ENCODE measurements at places on chromosomes 5 and 9.

DNA sequence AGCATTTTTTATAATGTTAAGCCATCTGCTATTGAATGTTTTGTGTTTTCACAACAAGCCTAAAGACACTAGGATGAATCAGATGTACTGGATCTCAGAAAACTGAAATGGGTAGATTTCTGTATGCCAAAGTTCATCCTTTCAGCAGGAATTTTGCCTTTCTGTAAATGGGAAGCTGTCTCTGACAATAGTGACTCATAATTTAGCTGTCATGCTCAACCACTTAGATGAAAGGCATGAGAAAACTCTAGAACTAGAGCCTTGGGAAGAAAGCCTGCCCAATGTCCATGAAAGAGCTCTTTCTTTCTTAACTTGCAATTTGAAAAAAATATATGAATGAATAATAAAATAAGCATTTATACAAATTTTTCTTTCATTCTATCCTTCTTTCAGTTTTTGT is 616.0 kb upstream of the EDIL3 start:
- DNase-seq: no peak

DNA sequence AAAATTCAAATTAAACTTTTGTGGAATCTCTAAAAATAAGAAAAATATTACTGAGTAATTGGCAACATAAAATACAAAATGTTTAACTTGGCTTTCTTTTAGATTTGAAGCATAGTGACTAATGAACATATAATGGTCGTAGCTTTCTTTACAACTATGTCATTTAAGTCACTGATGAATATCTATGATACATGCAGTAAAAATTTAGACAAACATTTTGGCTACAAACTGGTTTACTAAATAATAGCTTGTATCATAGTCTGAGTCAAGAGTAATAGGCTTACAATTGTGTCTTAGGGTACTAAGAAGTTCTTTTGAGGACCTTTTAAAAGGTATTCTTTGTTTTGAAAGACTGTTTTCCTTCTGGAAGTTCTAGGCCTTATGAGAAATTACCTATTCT is 2.0 kb upstream of the APC start:
- no peak for DNase-seq

DNA sequence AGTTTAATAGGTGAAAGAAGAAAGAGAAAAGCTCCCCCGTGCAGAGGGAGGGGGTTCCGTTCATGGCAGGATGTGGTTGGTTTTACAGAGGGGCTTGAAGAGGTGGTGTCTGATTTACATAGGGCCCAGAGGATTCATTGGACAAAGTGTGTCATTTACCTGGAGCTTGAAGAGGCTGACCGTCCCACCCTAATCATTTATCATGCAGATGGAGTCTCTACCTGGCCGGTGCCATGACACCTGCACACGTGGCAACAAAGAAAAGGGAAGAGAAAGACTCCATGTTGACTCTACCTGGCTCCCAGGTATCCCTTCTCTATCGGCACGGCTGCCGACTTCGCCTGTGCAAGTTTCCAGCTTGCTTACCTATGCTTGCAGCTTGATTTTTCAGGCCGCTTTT is 35.3 kb upstream of the PRRC2B start:
- no peak for DNase-seq

DNA sequence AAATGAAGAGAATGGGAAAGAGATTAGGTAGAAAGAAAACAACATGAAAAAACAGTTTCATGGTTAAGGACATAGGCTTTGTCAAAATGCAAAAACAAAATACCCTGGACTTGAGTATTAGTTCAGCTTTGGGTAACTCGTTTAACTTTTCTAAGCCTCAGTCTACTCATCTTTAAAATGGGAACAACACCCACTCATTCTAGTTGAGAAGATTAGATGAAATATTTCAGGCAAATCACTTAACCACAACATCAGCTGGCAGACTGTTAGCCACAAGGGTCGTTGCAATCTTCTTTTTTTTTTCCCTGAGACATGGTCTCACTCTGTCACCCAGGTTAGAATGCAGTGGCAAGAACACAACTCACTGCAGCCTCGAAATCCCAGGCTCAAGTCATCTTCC is 185.6 kb downstream of the DCP2 start:
- DNase-seq: no peak

- DNase-seq: no peak
Observed at GRCh38 chr9:17216646-17217045, 81.8 kb downstream of the CNTLN start.

DNA sequence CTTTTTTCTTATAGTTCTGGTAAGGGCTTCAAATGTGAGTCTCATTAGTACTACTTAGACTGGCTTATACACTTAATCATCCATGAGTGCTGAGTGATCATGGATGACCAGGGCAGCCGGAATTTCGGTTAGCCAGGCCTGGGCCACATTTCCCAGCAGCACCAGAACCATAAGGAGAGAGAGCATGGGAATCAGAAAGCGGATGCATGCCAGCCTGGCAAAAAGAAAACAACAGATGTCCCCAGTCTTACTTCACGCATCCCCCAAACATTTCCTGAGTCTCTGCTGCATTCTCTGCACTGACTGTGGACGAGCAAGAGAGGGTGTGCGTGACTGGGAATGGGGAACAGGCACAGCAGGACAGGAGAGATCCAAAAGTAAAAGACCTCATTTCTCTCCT is 371.1 kb upstream of the ZNF608 start:
- DNase-seq: no peak

DNA sequence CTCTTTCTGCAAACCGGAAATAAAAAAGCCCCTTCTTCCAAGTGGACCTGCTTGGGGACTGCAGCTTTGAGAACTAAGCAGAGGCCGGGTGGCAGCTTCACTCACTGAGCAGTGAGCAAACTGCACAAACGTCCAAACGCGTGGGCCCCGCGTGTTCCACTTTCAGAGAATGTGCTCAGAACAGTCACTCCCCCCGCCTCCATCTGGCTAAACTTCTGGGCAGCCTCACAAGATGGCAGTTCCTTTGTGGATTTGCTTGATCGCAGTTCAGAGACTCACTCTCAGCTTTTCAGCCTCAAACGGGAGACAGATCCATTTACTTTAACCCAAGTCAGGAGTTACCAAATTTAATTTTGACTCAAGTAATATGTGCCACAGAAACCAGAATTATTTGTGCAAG is 216.6 kb downstream of the TLE1 start:
- no peak for DNase-seq

DNA sequence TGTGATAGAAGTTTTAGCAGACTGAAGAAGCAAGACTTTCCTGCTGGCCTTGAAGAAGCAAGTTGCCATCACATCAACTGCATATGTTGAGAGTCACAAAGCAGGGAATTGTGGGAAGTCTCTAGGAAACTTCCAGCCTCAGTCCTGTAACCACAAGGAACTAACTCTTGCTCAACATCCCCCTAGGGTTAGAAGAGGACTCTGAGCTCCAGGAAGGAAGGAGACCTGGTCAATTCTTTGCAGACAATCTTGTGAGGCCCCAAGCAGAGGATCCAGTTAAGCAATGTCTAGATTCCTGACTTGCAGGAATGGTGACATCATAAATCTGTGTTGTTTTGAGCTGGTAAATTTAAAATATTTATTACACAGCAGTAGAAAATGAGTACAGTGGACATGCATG is 18.6 kb upstream of the ZNF366 start:
- DNase-seq: no peak
